ENCODE measurements at places on chromosomes 5 and 9.
A peak's percentile ranks its signal among the peaks of the same experiment; 100 is the strongest.

DNA sequence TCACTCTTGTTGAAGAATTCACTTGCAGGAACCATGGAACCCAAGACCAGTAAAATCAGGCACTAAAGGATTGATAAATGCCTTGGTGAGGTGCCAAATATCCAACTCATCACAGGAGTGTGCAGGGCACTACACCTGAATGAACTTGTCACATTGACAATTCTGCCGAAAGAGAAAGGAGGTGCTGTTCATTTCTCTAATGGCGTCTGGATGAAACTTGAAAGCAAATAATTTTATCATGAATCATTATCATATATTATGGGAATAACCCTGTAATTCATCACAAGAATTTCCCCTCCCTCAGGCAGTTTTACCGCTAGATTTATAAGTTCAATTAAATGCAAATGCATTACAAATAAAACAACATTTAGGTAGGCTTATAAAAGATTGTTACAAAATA, 360.0 kb downstream of the GLIS3 start:
- no peak for DNase-seq

GRCh38 chr9:120916588-120916987, 10.0 kb downstream of the TRAF1 start:
- DNase-seq, result peak; percentile 70

- no peak for DNase-seq
Measured at GRCh38 chr5:138752341-138752950, 779 bp upstream of the CTNNA1 start.

DNA sequence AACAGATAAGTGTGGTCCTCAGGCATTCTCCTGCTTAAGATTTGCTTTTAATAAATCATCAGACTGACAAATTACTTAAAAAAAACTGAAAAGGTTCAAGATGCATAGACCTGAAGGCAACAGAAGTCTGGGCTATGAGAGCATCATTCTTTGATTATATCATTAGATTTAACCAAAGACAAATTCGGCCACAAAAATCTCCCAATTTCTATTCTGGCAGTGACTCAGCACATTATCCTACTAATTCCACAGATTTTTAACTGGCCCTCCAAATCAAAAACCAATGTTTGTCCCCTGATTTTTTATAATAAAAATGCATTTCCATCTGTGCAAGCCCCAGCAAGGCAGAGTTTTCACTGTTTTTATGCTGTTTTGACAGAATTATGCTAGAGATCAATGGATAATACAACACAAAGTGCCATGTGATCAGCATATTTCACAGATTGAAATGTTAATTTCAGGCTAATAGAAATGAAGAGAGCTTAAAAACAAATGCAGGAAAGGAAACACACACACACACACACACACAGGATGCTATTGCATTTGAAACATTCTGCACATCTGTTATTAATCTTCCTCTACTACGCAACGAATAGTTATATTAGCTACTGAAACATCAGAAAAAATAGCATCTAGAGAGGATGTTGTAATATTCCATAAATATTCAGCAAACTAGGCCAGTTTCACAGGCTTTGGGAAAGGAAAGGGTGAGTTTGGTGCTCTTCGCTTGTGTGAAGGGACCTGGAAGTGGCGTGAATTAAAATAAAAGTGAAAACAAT, 177.6 kb upstream of the ST8SIA4 start:
- DNase-seq, result no peak

- peak; percentile 63 for DNase-seq
Measured at GRCh38 chr9:126499005-126499910, 114.5 kb upstream of the LMX1B start.

GRCh38 chr9:116491659-116492058, 195.4 kb upstream of the TRIM32 start:
- no peak for DNase-seq

DNA sequence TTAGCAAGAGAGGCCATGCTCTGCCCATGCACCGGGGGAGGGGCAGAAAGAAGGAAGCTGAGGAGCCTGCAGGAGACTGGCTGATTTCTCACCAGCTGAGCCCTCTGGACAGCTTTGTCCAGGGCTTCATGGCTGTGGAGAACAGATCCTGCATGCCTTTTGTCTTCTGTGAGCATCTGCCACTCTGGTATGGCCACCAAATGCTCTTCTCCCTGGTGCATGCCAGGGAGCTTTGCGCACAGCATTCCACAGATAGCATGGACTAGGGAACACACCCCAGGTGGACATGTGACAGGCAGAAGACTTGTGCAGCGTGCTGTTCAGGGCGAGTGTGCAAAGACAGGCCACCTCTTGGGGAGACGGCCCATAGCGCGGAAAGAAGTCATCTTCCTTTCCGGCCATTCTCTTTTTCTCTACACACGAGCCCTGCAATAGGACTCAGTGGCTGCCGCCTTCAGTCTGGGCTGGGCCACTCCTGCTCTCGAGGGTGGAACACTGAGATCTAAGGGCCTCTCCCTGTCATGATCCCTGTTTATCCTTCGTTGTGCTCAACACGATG, 56.7 kb downstream of the GADD45G start:
- DNase-seq, result peak; percentile 2

DNA sequence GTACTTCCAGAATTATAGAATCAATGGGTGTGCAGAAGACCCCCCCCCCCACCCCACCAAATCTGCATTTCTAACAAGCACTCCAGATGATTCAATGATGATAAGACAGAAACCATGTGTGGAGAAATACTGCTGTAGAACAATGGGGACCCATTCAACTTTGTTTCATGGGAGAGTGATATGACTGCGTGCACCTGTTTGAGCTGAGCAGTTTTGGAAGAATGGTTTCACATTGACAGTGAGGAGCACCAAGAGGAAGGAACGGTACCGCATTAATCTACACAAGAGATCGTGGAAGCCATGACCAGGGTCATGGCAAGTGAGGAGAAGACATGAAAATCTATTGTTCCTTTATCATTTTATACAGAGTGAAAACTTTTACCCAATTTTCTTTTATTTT, 202.7 kb downstream of the CD180 start:
- DNase-seq, result no peak

DNA sequence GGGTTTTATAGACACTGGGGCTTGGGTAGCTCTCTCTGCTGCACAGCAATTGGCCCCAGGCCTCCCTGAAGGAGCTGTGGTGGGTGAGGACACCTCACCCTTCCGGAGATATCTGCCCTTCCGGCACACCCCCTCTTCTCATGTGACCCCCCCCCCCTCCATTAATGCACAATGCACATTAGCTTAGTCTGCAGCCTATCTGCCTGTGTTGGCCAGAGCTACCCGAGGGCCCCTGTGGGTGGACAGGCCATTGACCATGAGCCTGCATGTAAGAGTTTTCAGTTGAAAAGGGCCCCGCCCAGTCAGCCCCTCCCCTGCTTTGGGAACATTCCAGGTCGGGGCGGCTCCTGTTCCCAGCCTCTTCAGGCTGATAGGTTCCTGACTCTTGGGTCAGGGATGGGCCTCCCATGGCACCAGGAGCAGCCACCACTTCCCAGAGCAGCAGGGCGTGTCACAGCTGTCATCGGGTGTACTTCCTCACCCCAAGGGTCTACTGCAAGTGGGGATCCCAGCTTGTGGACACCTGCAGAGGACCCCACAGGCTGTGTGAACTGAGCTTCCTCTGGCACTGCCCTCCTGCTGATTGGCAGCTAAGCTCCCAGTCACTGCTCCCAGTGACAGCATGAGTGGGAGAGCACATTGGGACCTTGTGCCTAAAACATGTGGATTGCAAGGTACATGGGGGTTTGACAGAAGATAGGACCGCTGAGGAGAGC, 17.8 kb downstream of the PHF2 start:
- no peak for DNase-seq

- DNase-seq, result peak; percentile 68
Measured at GRCh38 chr9:99103054-99103895, 1.6 kb upstream of the TGFBR1 start.

GRCh38 chr5:56732121-56732520, 83.2 kb upstream of the MAP3K1 start:
- no peak for DNase-seq

DNA sequence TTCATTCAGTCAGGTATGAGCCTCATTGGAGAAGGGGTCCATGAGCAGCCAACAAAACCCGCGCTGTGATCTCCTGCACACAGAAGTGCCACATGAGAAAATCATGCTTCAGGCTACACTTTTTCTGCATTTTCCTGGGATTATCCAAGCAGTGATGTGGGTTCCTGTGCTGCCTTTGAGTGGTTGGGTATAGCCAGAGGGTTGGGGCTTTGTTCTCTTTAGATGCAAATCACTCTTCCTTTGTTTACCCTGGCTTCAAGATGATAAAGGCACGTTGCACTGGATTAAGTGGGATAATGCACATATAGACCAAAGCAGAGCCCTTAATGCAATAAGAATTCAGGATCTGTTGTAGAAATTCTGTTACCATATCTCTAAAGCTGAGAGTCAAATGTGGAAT, 18.7 kb downstream of the ECM2 start:
- no peak for DNase-seq

- DNase-seq, result peak; percentile 24
Measured at GRCh38 chr9:99368341-99369326, 146.6 kb downstream of the SEC61B start.

DNA sequence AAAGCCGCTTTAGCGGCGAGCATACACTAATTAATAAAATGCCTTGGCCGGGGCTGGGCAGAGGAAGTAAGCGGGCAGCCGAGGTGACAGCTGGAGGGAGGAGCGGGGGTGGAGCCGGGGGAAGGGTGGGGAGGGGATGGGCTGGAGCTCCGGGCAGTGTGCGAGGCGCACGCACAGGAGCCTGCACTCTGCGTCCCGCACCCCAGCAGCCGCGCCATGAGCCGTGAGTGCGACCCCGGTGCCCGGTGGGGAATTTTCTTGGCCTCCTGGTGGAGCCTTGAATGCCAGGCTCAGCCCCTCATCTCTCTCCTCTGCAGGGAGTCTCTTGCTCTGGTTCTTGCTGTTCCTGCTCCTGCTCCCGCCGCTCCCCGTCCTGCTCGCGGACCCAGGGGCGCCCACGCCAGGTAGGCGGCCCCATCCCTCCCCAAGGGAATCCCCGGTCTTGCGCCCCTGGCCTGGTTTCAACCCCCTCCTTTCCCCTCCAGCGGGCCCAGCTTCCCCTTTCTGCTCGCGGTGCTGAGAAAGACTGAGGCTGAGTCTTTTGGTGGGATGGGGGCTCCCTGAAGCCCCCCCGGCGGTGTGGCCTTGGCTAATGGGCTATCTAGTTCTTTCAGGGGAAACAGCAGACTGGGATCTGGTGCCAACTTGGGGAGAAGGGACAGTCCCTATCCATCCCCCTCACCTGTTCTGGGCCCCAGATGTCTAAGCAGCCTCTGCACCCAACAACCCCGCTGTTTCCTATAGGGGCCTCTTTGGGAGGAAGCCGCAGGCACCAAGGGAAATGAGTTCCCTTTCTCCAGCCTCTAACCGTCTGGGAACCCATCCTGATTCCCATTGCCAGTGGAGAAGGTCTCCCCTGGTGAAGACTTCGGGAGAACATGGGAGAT, at the start of gene PTGS1:
Gene PTGS1 (plus strand): TSS at position 156 of the 887 bp plus-strand sequence. CDS start 61 bp downstream, at position 217.
- DNase-seq, result no peak

GRCh38 chr9:95509851-95510708, 6.7 kb downstream of the PTCH1 start:
- DNase-seq, result no peak

- DNase-seq, result no peak
Measured at GRCh38 chr5:4531756-4532704, 608.1 kb upstream of the ADAMTS16 start.

DNA sequence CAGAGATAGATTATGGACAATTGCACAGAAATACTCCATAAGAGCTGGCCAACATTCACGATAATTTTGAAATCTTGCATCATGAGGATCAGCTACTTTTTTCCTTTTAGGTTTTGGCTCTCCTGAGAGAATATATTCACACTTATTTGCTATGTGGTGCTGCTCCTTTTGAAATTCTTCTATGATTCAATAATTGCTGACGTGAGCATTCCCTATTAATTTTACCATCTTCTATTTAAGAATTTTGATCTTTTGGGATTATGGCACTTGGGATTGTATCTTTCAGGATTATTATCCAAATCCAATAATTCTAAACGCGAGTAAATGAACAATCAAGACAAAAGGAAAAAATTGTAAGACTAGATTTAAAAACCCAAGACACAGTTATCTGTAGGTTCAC, 358.8 kb downstream of the ELAVL2 start:
- DNase-seq, result no peak

- no peak for DNase-seq
Measured at GRCh38 chr5:133514456-133514855, 97.9 kb downstream of the FSTL4 start.

DNA sequence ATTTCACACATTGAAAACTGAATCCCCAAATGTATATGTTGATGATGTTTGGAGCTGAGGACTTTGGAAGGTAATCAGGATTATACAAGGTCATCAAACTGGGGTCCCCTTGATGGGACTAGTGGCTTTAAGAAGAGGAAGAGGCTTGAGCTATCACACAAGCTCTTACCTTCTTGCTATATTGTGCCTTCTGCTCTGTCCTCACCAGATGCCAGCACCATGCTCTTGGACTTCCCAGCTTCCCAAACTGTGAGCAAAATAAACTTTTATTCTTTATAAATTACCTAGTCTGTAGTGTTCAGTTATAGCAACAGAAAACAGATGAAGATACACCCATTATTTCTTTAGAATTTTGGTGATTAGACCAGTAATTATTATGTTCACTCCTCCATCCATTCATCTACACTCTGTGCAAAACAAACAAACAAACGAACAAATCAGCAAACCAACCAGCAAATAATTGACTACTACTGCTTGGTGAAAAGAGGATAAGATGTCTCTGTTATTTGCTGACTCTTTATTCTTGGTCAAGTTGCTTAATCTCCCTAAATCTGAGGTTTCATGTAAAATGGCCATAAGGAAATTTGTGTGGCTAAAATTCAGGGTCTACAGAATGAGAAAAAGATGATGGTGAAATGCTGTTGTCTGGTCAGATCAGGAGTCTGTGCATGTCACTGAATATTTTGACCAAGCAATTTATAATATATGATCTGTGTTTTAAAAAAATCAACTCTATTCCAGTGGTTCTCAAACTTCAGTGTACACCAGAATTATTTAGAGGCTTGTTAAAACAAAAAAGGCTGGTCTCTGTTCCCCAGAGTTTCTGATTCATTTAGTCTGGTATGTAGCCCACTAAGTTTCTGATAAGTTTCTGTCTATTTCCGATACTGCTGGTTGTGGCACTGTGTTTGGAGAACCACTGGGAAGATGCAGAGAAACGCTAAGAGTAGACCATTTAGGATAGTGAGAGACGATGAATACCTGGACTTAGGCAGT, 854.1 kb downstream of the MAT2B start:
- no peak for DNase-seq

DNA sequence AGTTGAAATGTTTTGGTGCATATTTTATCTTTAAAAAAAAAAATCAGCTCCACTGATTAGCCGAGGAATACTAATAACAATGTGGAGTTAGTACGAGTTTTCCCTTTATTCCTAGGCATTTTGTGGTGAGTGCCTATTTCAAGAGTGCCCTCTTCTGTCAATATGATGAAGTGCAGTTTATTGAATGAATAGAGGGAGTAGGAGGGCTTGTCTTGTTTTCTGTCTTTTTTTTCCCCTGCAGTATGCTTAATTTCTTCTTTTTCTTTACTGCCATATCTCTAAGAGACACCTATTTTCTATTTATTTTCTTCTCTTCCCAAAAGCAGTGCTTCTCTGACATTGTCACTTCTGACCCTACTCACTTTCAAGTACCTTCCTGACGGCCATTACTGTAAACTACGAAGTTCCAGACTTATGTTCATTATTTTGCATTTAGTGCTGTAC, 169.6 kb upstream of the PITX1 start:
- no peak for DNase-seq

GRCh38 chr9:37017546-37017945, 16.5 kb downstream of the PAX5 start:
- no peak for DNase-seq

- DNase-seq, result no peak
Measured at GRCh38 chr5:190366-191035, 794 bp upstream of the LRRC14B start.

- DNase-seq, result no peak
Measured at GRCh38 chr9:118918180-118918579, 451.1 kb downstream of the BRINP1 start.

- DNase-seq, result no peak
Measured at GRCh38 chr9:93108291-93109041, 12.4 kb downstream of the CARD19 start.

Measured in amniotic epithelial cell (primary cell).